ENCODE measurements at places on chromosomes 1 and 21. TPM values are rescaled to one million over a fixed set of nuclear protein-coding genes. Genes with fewer than 3 reads are reported as not detected.

Gene IFNLR1
- 1.2 TPM for total RNA-seq

Gene WNT9A
- 8.5 TPM for total RNA-seq

Gene VWA1
- 14.5 TPM for total RNA-seq

Gene RHOU
- total RNA-seq = 6.4 TPM

Gene C1orf115
- 5.8 TPM for total RNA-seq

Gene RAVER2
- 4.9 TPM for total RNA-seq

Gene DEDD
- 30.0 TPM for total RNA-seq

Gene GPR89B
- 7.5 TPM for total RNA-seq

Gene PCP4L1
- 0.10 TPM for total RNA-seq

Gene IL20
- total RNA-seq = not detected
